GM23248 (cell line): ENCODE measurements at places on chromosomes 1 and 21.

DNA sequence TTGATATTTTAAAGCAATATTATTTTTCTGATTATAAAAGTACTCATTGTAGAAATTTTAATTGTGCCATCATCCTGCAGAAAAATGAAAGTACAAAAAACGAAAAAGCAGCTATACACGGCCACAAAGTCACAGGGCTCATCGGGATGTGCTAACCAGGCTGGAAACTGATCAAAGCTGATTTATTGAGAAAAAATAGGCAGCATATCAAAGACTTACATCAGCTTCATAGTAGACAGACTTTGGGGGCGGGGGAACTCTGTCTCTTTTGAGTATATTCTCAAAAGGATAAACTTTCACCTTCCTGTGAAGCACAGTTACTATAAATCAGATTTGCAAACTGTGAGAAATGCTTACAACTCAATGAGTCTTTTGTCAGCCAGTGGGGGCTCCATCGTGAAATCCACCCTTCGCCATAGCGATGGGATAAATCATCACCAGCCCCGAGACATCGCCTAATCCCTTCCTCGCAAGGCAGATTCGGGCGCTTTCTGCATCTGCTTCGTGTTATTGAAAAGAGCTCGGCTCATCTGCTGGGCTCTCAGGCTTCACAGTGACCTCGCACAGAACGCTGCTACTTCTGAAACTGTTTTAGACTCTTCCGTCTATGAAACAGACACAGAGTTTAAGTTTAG is 69.2 kb upstream of the ERG start:
- peak; percentile 91 for DNase-seq

DNA sequence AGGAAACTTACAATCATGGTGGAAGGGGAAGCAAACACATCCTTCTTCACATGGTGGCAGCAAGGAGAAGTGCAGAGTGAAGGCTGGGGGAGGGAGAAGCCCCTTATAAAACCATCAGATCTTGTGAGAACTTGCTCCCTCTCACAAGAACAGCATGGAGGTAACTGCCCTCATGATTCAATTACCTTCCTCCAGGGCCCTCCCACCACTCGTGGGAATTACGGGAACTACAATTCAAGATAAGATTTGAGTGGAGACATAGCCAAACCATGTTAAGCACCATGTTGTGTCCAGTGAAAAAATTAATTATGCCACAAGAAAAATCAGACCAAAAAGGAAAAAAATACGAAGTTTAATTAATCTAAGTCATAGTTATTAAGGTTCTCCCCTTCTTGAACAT is 109.5 kb downstream of the CLDN17 start:
- no peak for DNase-seq

- DNase-seq: no peak
Measured at GRCh38 chr1:3673381-3674099, 21.2 kb downstream of the TP73 start.

GRCh38 chr1:152145769-152146168 is 13.3 kb downstream of the RPTN start:
- DNase-seq: no peak

GRCh38 chr1:19208710-19209438 is 1.2 kb downstream of the UBR4 start:
- peak; percentile 82 for DNase-seq

GRCh38 chr21:44567481-44568171 is 5.9 kb upstream of the KRTAP10-4 start:
- DNase-seq: no peak

GRCh38 chr1:218361298-218362065 is 16.3 kb downstream of the TGFB2 start:
- peak; percentile 69 for DNase-seq

GRCh38 chr1:91673613-91674012 is 173.0 kb downstream of the CDC7 start:
- no peak for DNase-seq

GRCh38 chr1:24362982-24363614 is 43.9 kb downstream of the GRHL3 start:
- DNase-seq: peak; percentile 97

DNA sequence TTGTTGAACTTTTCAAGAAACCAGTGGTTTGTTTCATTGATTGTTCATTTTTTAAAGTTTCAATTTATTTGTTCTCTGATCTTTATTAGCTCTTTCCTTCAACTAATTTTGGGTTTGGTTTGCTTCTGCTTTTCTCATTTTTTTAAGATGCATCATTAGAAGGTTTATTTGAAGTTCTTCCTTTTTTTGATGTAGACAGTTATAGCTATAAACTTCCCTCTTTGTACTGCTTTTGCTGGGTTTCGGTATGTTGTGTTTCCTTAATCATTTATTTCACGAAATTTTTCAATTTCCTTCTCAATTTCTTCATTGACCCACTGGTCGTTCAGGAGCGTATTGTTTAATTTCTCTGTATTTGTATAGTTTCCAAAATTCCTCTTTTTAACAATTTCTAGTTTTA is 133.3 kb upstream of the GPR52 start:
- DNase-seq: no peak

- DNase-seq: no peak
Measured at GRCh38 chr1:77659879-77660593, 22.4 kb downstream of the ZZZ3 start.

GRCh38 chr1:190068304-190068703 is 409.4 kb downstream of the BRINP3 start:
- DNase-seq: no peak

GRCh38 chr21:37886726-37887299 is 29.4 kb downstream of the KCNJ6 start:
- no peak for DNase-seq

GRCh38 chr1:228315945-228316588 is 90.6 kb downstream of the TRIM11 start:
- DNase-seq: no peak

GRCh38 chr1:33397994-33398393 is 32.9 kb downstream of the PHC2 start:
- DNase-seq: no peak

GRCh38 chr1:11187931-11188330 is 1.2 kb upstream of the ANGPTL7 start:
- DNase-seq: no peak

DNA sequence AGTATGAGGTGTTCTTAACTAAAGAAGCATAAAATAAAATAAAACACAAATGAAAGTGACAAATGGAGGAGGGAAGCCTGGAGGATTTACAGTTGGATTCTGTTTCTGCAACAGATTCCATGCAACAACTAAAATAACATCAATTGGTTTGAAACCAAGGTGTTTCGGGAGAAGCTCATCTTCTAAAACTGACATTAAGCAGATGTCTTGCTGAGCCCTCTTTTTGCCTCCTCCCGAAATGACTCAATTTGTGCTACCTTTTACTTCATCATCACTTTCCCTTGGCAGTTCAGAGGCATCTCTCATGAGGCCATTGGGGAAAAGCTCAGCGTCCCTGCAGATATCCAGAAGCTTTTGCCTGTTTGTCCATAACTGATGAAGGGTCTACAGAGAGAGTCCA is 121.6 kb upstream of the ADAR start:
- DNase-seq: peak; percentile 30

- no peak for DNase-seq
Measured at GRCh38 chr1:107493111-107493716, 352.4 kb downstream of the NTNG1 start.

- peak; percentile 46 for DNase-seq
Measured at GRCh38 chr1:119554183-119554582, 47.2 kb downstream of the HSD3B1 start.

DNA sequence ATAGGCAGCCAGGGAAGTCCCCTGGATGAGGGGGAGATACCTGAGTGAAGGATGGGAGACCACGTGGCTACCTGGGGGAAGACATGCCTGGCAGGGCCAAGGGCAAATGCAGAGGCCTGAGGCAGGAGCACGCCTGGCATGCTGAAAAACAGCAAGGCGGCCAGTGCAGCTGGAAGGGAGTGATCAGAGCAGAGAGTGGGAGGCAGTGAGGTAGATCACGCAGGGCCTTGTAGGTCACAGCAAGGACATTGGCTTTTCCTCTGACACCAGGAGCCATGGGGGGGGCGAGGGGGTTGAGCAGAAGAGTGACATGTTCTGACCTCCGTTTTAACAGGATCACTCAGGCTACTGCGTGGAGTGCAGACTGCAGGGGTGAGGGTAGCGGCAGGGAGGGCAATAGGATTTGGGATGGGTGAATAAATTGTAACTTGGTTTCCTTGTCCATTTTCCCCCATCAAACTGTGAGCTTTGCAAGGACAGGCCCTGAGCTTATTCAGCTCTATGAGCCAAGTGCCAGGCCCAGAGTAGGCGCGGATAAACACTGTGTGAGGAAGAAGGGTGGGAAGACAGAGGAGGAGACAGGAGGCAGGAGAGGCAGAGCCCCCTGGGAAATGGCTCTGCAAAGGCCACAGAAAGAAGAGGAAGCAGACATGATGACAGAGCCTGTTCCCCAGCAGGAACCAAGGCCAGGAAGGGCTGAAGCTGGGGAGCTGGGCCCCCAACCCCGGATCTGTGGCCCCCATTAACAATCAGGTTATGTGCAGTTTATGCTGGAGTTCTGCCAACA is 16.6 kb downstream of the IFI6 start:
- peak; percentile 34 for DNase-seq

DNA sequence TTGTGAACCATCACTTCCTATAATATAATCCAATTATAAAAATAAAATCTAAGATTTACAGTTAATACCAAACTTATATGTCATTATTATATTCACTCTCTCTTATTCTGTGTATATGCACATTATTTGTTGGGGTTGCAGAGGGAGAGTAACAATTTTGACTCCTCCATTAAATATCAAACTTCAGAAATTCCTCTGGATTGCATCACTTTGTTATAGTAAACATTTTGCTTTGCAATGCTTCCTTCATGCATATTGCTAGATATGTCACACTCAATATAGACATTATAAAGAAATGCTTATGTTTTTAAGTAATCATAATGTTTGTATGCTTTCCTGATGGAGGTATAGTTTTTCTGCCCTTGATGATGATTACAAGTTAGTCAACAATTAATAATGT is 999.0 kb upstream of the ADGRL2 start:
- no peak for DNase-seq

- DNase-seq: no peak
Measured at GRCh38 chr1:45206808-45207623, 611 bp upstream of the ZSWIM5 start.

DNA sequence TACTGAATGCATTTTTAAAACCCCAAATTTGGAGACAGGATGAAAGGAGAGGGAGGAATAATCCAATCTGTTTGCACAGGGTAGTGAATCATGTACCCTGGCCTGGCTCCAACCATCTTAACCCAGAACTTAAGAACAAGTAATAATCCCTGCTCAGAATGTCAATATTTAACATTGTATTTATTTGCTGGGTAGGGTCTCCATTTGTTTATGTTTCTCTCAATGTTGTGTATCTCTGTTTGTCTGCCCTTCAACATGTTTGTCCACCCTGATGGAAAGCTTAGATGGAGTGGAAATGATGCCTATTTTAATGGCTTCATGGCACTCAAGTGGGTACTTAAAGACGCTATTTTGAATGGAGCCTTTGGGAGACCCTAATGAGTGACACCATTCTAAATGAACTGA is 54.4 kb upstream of the CDC42BPA start:
- peak; percentile 68 for DNase-seq

- DNase-seq: no peak
Measured at GRCh38 chr1:203252678-203253077, 23.2 kb upstream of the CHIT1 start.

DNA sequence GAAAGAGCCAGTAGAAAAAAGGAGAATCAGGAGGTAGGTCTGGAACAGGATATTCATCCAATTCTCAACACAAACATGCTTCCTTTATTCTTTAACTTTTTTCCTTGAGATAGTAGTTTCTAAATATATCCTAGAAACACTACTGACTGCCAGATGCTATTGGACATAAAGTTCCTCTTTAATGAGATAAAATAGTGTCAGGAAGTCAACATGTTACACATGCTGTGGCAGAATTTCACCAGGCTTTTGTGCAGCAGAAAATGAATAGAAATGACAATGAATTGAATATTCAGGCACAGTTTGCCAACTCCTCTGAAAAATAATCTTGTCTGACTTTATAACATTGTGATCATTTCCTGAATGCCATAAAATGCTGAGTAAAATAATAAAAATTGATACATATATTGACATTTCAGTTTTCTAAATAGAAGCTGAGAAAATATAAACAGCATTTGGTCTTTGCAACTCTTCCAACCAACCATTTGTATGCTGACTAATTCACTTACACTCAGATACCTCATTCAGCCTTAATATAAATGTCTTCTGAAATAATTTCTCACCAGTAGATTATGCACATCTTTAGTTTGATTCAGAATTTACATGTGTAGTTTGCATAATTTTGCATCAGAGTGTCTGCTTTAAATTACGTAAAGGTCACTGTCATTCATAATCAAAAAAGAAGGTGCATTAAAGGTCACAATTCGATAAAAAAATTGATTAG is 486.1 kb upstream of the ADGRL2 start:
- no peak for DNase-seq

DNA sequence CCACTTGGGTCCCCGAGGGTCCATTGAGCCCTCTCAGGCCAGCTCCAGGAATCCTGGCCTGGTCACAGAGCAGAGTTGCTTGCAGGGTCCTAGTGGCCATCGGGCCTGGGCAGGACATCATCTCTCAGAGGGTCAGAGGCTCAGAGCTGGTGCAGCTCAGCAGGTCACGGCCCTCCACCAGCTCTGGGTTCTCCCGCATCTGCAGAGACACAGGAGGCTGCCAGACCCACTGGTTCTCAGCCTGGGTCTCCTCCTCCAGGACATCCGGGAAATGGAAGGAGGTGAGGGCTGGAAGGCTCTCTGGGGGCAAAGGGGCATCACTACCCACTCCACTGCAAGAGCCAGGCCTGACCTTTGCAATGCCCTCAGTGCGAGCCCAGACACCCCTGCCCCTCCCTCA is 6.5 kb downstream of the TMEM54 start:
- DNase-seq: no peak

DNA sequence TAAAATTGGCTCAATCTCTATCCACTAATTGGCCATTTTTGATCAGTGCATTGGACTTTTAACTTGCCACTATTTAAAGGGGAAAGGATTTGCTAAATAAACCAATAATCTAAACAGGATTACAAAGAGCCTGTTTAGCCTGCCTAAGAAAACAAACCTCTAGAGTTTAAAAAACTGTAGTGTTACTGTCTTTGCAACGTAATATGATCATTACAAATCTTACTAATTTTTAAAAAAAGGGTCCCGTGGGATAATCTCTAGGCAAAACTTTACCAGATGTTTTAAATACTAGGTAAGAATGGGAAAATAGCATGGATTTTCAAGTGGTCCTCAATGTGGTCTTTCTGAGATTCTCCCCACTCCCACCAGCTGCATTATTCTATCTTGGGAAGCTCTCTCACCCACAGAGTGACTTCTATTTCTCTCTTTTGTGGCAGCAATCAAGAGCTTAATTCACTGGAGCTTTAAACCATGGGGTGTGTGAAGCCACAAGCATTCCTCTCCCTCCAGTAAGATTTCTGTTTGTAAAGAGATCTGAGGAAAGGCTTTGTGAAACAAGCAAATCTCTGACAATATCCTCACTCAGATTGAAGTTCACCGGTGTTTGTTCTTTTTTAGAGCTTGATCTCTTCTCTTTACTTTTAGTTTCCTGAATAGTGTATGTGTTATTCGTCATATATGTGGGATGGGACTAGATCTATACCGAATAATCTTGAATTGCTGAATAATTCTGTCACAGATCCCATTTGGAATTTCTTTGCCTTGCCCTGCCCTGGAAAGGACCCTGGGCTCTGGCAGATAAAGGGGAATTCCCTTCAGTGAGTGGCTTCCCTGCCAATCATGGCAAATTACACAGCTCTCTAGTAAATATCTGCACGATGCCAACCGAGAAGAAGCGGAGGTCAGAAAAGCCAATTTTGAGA is 132.2 kb downstream of the TLR5 start:
- peak; percentile 50 for DNase-seq
